Hematopoietic multipotent progenitor cell treated with erythropoietin and hydrocortisone succinate and interleukin-3 and kit ligand, for 4 days (in vitro differentiated cells): ENCODE measurements at places on chromosomes 12 and 14.

GRCh38 chr14:94483729-94484275 is 7.8 kb upstream of the SERPINA9 start:
- DNase-seq: no peak

GRCh38 chr12:4322726-4323125 is 1.7 kb downstream of the TIGAR start:
- DNase-seq: no peak

GRCh38 chr12:122026706-122027333 is 5.1 kb downstream of the BCL7A start:
- DNase-seq: no peak

GRCh38 chr14:99190696-99191394 is 81.2 kb downstream of the BCL11B start:
- DNase-seq: no peak

GRCh38 chr14:53128303-53129028 is 24.7 kb downstream of the DDHD1 start:
- DNase-seq: peak; percentile 68

- DNase-seq: no peak
Measured at GRCh38 chr12:25829192-25829591, 129.3 kb upstream of the RASSF8 start.

GRCh38 chr12:46711756-46712155 is 114.0 kb downstream of the SLC38A4 start:
- no peak for DNase-seq

GRCh38 chr12:92051441-92051840 is 94.2 kb downstream of the BTG1 start:
- no peak for DNase-seq

GRCh38 chr12:461425-461824 is 1.7 kb downstream of the B4GALNT3 start:
- DNase-seq: no peak

DNA sequence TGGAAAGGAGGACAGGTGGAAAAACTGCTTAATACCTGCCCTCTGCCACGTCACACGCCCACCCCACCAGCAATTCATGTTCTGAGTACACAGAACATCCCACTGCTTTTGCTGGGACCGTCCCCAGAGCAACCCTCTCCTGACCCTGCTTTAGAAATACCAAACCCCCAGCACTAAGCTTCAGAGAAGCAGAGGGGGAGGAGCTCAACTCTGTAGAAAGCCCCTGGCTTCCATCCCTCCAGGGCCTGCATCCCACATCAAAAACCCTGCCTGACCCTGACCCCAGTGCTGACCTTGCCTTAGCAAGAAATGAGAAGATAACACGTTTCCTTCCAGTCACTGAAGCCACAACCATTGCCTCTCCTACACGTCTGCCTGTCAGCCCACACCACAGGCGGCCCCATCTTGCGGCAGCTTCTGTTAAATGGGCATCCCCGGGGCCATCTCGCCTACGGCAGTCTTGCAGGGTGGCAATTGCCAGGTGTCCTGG is 19.7 kb downstream of the VDR start:
- no peak for DNase-seq

DNA sequence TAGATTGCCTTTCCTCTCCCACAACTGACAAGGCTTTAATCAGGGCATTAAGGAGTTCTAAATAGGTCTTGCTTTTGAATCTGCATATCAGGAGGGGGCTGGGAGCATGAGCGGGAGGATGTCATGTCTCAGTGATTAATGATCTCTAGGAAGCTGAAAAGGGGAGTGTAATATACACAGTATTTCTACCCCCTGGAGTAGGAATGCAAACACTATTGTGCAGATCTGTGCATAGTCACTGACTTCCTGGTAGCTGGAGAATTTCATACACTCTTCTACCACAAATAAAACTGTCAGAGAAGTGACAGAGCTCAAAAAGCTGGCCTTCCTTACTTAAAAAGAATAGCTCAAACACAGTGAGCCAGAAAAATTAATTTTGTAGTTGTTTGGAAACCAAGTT is 65.8 kb downstream of the RIC8B start:
- peak; percentile 38 for DNase-seq

GRCh38 chr12:79596719-79597350 is 93.9 kb downstream of the PAWR start:
- DNase-seq: no peak

DNA sequence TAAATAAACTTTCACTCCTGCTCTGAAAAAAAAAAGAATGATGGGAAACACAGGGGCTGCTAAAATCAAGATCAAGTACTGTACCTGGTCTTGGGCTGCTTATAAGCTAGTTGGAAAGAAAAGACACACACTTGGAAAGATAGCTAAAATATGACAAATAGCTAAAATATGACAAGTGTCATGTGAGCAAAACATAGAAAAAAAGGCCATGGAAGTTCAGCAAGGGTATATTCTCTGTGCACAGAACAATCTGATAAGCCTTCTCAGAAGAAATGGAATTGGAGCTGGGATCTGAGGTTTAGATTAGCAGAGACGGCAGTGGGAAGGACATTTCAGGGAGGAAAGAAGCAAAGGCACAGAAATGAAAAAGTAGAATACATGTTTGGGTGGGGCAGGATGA is 126.2 kb upstream of the PMCH start:
- no peak for DNase-seq

DNA sequence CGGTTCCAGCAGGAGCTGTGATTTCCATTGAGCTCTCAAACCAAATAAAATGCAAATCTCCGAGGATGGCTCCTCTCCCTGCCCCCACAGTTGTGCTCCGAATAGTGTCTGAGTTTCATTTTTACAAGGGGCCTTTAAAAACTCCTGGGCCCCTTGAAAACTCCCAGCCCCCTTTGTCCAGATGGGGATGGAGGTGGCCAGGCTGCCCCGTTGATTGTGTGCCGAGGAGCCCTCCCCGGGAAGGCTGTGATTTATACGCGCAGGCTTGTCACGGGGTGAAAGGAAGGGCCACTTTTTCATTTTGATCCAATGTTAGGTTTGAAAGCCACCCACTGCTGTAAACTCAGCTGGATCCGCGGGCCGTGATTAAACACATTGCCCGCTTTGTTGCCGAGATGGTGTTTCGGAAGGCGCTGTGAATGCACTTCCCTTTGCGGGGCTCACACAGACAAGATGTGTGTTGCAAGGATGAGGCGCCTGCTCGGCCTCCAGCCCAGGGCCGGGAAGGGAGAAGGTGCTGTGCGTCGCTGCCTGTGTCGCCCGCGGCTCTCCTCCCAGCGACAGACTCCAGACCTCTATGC is 98.8 kb downstream of the TMEM132C start:
- DNase-seq: peak; percentile 3

DNA sequence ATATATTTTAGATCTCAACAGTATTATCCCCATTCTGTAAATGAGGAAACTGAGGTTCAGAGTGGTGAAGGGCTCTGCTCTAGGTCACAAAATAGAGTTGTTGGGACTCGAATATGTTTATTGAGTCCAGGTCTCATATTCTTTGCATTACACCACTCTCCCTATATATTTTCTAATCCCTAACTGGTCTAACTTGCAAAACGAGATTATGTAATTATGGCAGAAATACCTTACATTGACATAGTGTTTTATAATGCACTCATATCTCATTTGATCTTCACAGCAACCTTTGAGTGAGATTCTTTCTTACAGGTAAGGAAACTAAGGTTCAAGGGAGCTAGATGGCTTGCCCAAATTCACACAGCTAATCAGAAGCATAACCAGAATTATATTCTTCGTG is 106.9 kb upstream of the LRIG3 start:
- DNase-seq: no peak

- no peak for DNase-seq
Measured at GRCh38 chr12:5840944-5841343, 104.1 kb downstream of the ANO2 start.

DNA sequence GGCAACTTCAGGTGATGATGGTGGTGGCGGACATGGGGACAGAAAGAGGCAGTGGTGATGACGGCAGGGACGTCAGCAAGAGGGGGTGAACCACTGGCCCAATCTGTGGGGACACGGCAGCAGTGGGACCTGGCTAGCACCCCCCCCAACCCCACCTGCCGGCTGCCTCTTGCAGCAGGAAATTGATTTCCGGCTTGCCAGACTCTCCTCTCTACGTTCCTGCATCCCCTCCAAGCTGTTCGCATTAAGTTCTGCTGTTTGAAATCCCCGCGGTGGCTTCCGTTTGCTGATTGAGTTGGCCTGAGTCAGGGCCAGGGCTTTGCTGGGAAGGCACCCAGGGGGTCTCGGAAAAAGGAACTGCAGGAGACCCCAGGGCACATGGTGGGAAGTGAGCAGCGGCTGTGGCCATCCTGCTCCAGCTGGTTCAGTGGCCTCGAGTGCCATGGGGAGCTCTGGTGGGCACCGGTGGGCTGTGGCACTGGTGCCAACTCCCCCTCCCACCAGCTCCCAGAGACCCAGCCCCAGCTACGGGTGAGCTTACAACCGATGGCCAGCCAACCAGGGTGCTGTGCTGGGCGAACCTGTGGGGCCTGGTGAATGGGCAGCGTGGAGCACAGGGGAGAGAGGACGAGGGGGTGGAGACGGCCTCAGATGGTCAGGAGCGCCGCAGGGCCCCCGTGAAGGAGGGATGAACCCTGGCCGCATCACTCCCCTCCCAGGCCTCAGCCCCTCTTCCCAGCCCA is 14.6 kb upstream of the NUDT14 start:
- DNase-seq: no peak

DNA sequence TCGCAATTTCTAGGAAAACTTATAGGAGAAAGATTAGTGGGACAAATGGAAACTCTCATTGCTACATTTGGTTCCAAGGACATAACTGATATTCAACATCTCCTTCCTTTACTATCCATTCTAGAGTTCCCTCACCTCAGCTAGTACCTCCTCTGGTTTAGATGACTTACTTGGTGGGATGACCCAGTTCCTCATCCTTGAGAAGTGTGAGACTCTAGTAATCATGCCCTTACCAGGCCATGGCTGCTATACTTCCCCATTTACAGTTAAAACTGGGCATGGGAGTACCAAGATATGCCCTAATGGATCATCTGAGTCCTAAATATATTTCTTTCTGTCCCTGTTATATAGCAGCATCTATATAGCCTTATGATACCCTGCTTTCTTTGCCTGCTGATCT is 58.1 kb downstream of the IFT81 start:
- peak; percentile 8 for DNase-seq
